ENCODE measurements at places on chromosomes 5 and 9.
A peak's percentile ranks its signal among the peaks of the same experiment; 100 is the strongest.

- no peak for DNase-seq
Observed at GRCh38 chr5:124393584-124394379, 352.7 kb downstream of the ZNF608 start.

- no peak for DNase-seq
Observed at GRCh38 chr9:111726949-111727348, 65.5 kb downstream of the GNG10 start.

GRCh38 chr5:7930011-7930410, 61.1 kb downstream of the MTRR start:
- no peak for DNase-seq

DNA sequence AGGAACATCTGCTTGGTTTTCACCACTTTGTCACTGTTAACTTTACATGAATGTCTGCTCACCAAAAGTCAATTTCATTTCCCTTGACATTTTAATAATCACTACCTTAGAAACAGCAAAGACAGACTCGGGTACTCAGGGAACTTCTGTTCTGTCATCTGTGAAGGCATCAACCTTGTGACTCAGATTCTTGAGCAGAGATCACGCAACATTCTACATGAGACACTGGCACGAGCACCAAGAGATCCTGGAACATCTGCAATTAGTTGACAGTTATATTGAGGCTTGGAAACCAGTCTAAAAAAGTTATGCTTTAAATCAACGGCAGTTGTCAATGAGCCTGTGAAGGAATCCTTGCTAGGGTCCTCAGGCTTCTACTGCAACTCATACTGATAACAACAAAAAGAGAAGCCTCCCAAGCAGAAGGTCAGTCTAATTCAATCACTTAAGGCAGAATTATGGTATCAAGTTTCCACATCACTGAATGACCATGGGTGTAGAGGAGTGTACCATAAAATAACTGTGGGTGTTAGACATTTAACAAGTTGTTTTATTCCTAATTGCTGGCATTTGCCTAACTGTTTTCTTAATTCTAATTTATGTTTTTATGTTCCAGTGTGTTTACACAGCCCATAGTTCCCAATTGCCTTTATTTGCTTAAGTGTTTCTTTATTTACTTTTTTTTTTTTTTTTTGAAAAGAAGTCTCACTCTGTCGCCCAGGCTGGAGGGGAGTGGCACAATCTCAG, 3.3 kb upstream of the PBX3 start:
- DNase-seq: no peak

GRCh38 chr9:123716339-123716945, 213.5 kb downstream of the DENND1A start:
- no peak for DNase-seq

DNA sequence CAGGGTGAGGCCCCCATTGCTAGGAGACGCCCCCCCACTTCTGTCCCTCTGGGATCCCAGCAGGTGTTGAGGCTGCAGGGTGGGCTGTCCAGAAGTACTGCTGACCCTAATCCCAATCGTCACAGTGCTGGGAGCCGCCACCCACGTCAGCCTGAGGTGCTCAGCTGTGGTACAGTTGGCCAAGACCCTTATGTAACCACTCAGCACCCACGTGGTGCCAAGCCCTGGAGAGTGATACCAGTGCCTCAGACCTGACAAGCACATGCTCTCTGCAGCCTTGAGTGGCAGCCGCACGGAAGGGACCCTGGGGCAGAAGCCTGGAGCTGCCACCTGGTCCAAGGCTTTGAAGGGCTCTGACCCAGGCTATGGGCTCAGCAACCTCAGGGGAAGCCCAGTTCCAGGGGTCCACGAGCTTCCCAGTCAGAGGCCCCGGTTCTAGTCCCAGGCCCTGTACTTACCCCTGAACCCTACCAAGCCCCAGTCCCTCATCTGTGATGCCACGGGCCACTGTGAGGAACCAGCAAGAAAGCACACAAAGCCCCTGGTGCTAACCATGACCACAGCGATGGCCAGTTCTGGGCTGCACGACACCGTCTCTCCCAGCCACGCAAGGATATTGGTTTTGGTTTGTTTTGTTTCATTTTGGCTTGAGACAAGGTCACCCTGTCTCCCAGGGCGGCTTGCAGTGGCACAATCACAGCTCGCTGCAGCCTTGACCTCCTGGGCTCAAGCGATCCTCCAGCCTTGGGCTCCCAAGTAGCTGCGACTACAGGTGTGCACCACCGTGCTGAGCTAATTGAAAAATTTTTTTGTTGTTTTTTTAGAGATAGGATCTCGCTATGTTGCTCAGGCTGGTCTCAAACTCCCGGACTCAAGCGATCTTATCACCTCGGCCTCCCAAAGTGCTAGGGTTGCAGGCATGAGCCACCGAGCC, 50.7 kb downstream of the DBH start:
- DNase-seq: no peak

DNA sequence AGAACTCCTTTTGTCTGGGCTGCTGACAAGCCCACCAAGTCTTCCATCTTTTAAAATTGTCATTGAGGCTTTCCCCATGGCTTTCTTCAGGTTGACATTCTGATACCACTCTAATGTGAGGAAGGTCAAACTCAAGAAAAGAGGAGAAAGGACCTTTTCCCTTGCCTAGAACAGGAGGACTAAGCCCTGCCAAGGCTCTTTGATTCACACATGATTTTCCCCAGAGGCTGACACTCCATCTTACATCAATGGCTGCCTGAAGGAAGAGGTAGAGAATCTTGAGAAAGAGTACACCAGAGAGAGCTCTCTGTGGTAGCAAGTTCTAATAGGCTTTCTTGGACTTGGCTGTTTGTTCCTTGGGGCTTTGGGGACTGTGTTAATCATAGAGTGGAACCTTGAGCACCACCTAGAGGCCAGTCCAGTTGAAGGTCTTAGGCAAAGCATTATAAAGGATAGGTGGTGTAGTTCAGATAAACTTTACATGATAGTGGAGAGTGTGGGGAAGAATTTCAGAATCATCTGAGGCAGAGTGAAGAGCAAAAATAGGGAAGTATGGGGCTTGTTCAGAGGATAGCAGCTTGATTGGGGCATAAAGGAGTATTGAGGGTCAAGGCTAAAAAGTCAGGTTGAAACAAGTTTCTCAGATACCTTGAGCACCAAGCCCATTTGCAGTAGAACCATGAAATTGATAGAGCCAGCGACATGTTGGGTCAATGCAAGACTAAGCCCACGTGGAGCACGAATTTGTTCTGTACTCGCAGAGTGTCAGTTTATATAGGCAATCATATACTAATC, 36.7 kb downstream of the NDFIP1 start:
- DNase-seq: peak; percentile 47

- no peak for DNase-seq
Observed at GRCh38 chr5:75367401-75367800, 30.4 kb downstream of the HMGCR start.

DNA sequence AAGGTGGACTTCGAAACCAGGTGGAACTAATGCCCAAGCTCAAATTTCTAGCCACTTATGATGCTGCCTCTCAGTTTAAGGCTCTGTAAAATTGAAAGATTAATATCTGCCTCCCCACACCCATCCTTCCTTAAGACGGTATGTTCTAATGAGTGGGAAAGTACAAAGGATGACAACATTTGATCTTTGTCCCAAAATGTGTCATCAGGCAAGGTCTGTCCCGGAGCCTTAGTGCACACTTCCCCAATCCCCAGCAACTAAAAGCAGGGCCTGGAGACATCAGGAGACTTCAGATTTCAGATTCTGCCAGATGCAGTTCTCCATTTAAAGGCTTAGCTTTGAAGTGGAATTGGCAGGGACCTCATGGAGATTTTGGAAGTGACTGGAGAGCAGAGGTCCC, 316.5 kb downstream of the ASTN2 start:
- no peak for DNase-seq

- DNase-seq: peak; percentile 16
Observed at GRCh38 chr9:104682642-104683041, 11.7 kb upstream of the OR13D1 start.

- no peak for DNase-seq
Observed at GRCh38 chr5:71528206-71528605, 58.9 kb upstream of the MCCC2 start.

GRCh38 chr9:6869081-6869948, 111.5 kb downstream of the KDM4C start:
- no peak for DNase-seq

- no peak for DNase-seq
Observed at GRCh38 chr5:133235696-133236426, 184.0 kb downstream of the HSPA4 start.

GRCh38 chr9:129834489-129835127, 467 bp downstream of the C9orf78 start:
- DNase-seq: no peak

GRCh38 chr5:118611332-118611945, 376.9 kb downstream of the DTWD2 start:
- no peak for DNase-seq

- no peak for DNase-seq
Observed at GRCh38 chr5:82563745-82564144, 285.6 kb upstream of the RPS23 start.

DNA sequence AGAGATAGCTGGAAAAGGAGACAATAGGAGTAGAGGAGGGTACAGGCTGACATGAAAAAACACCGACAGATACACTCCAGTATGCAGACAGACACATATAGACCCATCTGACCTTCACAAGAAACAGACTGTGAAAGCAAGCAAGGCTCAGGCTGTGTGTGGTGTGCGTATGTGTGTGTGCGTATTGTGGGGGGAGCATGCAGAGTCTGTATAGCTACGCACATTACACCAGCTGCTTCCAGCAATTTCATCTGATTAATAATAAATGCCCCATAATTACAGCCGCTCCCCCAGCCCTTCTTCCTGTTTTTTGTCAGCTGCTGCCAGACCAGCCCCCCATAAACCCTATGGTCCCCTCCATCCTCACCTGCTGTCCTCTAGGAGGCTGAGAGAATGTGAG, 6.7 kb downstream of the CNTFR start:
- DNase-seq: peak; percentile 20

GRCh38 chr9:131094622-131095021, 1.7 kb upstream of the AIF1L start:
- DNase-seq: no peak

Data from NCI-H2227 treated with DMSO at 0.1 percent for 48 hours (cell line).